Heart left ventricle (tissue), 16 donors: ENCODE measurements at places on chromosomes 12 and 14. TPM values are rescaled to one million over a fixed set of nuclear protein-coding genes. Genes with fewer than 3 reads are reported as not detected.
A peak's percentile ranks its signal among the peaks of the same experiment; 100 is the strongest.

DNA sequence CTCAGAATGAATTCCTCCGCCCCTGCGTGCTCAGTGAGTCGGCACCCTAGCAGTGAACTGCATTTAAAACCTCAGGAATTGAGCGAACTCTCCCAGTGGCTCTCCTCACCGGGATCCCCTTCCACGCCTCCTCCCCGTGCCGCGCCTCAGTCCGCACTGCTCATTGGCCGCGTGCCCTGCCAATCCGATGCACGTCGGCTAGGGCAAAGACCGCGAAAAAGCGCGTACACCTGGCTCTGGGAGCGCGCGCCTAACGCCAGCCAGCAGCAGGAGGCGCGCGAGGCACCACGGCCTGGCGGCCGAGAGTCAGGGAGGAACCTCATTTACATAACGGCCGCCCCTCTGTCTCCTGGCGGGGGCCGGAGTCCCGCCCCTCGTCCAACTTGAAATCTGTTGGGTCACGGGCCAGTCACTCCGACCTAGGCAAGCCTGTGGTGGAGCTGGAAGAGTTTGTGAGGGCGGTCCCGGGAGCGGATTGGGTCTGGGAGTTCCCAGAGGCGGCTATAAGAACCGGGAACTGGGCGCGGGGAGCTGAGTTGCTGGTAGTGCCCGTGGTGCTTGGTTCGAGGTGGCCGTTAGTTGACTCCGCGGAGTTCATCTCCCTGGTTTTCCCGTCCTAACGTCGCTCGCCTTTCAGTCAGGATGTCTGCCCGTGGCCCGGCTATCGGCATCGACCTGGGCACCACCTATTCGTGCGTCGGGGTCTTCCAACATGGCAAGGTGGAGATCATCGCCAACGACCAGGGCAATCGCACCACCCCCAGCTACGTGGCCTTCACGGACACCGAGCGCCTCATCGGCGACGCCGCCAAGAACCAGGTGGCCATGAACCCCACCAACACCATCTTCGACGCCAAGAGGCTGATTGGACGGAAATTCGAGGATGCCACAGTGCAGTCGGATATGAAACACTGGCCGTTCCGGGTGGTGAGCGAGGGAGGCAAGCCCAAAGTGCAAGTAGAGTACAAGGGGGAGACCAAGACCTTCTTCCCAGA is at the start of gene HSPA2:
Gene HSPA2 (plus strand): TSS at position 534 of the 995 bp plus-strand sequence. CDS start 109 bp downstream, at position 643.
- peak; percentile 99 for DNase-seq

DNA sequence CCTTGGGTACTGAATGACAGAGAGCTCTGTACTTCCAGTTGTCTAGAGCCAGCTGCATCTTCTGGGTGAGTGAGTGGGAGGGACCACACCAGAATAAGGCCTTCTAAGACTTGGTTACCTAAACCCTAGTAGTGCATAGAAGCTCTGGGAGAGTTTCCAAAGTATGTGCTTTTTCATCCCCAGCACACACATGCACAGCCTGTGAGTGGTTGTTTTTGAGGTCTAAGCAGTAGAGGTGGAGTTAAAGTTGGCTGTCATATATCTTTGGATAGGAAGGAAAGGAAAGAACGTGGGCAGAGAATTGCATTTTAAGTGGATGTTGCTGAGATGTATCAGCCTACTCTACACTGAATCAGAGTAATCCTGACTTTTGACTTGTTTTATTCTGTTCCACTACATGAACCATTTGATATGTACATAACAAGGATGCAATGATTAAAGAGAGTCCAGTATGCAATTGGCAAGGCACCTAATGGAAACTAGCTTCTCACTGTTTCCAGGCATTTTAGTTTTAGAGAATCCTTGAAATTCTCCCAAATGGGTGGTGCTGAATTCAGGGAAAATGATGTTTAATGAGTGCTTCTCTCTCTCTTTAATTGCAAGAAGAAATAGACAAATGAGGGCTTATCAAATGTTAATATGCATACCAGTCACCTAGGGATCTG is 51.8 kb upstream of the PRICKLE1 start:
- no peak for DNase-seq

The CLSTN3 gene
- 10.7 TPM for total RNA-seq

GRCh38 chr12:57087691-57088353 is 1.1 kb upstream of the NAB2 start:
- peak; percentile 89 for DNase-seq

The CCT2 gene
- total RNA-seq, result 84.5 TPM

The FOXN4 gene
- total RNA-seq, result not detected

- DNase-seq, result no peak
These were observed 62.2 kb downstream of the NRXN3 start for GRCh38 chr14:78232231-78233000.

DNA sequence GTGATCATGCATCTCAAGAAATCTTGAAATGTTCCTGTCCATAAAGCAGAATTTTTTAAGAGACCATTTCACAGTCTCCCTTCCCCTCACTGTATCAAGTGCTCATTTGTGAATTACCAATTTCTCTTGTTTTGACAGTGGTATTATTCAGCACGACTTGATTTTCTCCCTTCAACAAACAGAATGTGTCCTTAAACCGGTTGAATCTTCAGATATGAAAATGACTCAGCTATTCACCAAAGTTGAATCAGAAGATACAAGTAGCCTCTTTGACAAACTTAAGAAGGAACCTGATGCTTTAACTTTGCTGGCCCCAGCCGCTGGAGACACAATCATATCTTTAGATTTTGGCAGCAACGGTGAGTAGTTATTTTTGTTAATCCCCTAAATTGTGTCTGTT is 25.5 kb upstream of the SNAPC1 start:
- no peak for DNase-seq

- no peak for DNase-seq
These were observed 8.3 kb downstream of the TMTC2 start for GRCh38 chr12:82694970-82695369.

DNA sequence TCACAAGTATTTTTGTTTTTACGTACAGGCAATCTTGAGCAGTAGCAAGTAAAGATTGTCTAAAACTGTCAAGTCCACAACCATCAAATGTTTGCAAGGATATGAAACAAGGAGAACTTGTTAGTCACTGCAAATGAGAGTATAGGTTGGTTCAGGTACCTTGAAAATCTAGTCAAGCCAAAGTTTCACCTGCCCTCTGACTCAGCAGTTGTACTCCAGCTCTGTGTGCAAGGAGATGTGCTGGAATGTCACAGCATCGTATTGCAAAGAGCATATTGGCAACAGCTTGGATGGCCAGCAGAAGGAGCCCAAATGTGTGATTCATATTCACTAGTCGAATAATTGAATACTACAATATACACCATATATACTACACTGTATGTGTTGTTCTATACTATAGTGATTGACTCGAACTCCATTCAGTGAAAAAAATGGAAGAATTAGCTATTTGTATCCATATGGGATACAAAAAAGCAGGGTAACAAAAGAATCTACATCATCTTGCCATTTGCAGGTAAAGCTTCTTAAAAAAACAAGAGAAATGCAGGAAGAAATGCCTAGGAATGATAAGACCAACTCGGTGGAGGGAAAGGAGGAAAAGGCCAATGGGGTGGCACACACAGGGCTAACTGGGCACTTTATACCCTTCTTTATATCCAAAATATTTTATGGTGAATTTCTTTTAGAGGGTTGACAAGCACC is 44.0 kb downstream of the EID3 start:
- DNase-seq, result no peak

- no peak for DNase-seq
These were observed 268.5 kb downstream of the FOXG1 start for GRCh38 chr14:29035134-29035533.

GRCh38 chr12:60475825-60476224 is 880.0 kb downstream of the SLC16A7 start:
- no peak for DNase-seq

DNA sequence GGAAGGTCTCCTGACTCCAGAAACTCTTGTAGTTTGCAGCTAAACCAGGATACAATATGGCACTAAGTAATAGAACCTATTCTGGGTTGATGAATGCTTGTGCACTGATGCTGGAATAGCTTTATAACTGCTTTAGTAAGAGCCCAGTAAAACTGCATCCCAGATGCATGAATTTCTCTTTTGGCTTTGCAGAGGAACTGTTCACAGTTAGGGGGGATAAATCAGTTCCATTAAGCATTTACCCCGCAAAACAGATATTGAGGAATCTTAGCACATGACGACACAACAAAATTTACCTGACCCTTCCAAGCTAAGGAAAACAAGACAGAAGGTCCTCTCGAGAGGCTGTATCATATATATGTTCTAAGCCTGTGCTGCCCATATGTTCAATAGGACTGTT is 457.4 kb downstream of the FOXG1 start:
- DNase-seq, result no peak

- DNase-seq, result no peak
These were observed 1145.4 kb upstream of the TMEM132C start for GRCh38 chr12:127121494-127122084.

The FCF1 gene
- 34.2 TPM for total RNA-seq

DNA sequence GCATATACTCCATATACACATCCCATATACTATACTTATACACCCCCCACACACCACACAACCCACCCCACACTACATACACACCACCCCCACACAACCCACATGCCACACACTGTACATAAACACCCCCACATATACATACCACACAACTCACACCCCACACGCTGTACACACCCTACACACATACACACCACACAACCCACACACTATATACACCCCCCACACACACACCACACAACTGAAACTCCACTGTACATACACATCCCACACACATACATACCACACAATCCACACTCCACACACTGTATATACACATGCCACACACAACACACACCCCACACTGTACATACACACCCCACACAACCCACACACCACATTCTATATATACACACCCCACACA is 81.0 kb downstream of the NOC4L start:
- DNase-seq, result no peak

The SYNE2 gene
- total RNA-seq, result 108 TPM

The KCNMB4 gene
- total RNA-seq, result 0.96 TPM

DNA sequence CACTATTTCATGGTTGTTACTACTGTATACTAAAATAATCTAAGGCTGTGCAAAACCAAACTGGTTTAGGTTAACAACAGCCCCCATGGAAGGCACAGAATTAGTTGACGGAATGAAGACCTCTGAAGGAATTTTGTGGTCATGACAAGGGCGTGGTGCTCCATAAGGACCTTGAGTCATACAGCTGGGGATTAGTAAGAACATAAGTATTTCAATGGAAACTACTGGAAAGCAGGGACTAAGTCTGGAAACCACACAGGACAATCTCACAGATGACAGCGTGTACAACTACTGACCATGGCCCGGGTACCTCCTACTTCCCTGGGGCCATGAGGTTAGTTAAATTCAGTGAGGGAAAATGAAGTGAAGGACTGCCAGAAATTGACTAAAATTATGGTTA is 98.5 kb upstream of the PLEKHA5 start:
- no peak for DNase-seq

DNA sequence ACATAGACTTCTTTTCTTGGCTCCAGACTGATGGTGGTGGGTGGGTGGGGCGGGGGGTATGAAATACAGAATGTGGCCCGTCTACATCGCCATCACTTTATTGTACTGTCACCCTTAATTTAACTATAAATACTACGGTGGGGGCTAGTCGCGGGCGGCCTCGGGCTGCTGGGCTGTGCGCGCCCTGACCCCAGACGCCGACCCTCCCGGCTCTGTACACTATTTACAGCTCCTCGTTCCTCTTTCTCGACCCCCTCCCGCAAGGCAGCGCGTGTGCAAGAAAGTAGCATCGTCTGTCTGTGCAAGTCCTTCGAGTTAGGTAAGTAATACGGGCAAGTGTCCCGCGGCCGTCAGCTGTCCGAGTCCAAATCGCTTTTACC is 1.8 kb downstream of the GSC start:
- DNase-seq, result no peak

The ZNF268 gene
- total RNA-seq, result 10.0 TPM

The CLEC9A gene
- total RNA-seq, result not detected

GRCh38 chr14:77007183-77007974 is 21.1 kb downstream of the IRF2BPL start:
- DNase-seq, result no peak

GRCh38 chr14:89344920-89345254 is 72.1 kb downstream of the FOXN3 start:
- peak; percentile 30 for DNase-seq

The PELI2 gene
- 3.3 TPM for total RNA-seq

DNA sequence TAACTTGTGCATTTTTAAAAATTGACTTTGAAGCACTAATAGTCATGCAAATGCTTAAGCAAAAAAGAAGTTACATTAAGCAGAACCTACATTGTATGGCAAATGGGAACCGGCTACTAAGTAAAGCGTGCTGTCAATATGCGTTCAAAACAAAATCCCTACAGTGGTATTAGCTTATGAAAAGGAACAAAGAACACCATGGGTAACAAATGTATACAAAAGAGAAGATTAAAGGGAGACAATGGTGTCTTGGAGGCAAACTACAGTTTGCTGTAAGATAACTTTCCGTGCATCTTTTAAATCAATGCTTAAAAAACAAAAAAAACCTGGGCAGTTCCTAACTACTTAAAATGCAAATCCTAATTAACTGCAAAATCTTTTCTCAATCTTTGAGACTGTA is 10.5 kb downstream of the CDK2AP1 start:
- no peak for DNase-seq

The ASCL1 gene
- total RNA-seq, result not detected

The ERBB3 gene
- total RNA-seq, result 1.3 TPM

- DNase-seq, result no peak
These were observed 208.9 kb upstream of the MYL2 start for GRCh38 chr12:111129149-111129767.

DNA sequence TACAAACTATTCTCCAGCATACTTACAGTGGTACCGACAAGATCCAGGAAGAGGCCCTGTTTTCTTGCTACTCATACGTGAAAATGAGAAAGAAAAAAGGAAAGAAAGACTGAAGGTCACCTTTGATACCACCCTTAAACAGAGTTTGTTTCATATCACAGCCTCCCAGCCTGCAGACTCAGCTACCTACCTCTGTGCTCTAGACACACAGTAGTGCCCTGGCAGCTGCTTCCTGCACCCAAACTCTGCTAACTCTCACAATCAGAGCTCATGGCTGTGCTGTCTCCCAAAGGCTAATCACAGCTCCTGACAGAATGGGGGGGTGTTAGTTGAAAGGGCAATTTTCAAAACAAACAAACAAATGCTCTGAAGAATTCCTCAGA is 95.2 kb upstream of the OR4E1 start:
- DNase-seq, result no peak

- DNase-seq, result no peak
These were observed 172.2 kb upstream of the ATP2B1 start for GRCh38 chr12:89880690-89881350.

The TRIM9 gene
- total RNA-seq, result 0.88 TPM

The GLS2 gene
- total RNA-seq, result 1.1 TPM

- DNase-seq, result no peak
These were observed 17.0 kb upstream of the SRSF5 start for GRCh38 chr14:69749956-69750355.

The LETMD1 gene
- 34.4 TPM for total RNA-seq

The ASPG gene
- 28.9 TPM for total RNA-seq

The SDR9C7 gene
- total RNA-seq, result not detected

The DCN gene
- 1,187 TPM for total RNA-seq

The B3GNT4 gene
- total RNA-seq, result not detected

The GLI1 gene
- 1.1 TPM for total RNA-seq

The PDE3A gene
- 295 TPM for total RNA-seq

- no peak for DNase-seq
These were observed 58.6 kb downstream of the ZFC3H1 start for GRCh38 chr12:71605039-71605438.
